ENCODE measurements at places on chromosomes 4 and X. TPM values are rescaled to one million over a fixed set of nuclear protein-coding genes. Genes with fewer than 3 reads are reported as not detected.

UGT2B28 gene
- not detected for total RNA-seq

CETN2 gene
- 69.0 TPM for total RNA-seq

PCYT1B gene
- total RNA-seq: not detected

TMPRSS11D gene
- not detected for total RNA-seq

PLS3 gene
- total RNA-seq: 213 TPM

Data from A549 treated with ZK216348 at 1 μM for 4 hours (cell line).